ENCODE measurements at places on chromosomes 1 and 21.

- no peak for DNase-seq
These were observed 61.0 kb downstream of the IER5 start for GRCh38 chr1:181149326-181150125.

DNA sequence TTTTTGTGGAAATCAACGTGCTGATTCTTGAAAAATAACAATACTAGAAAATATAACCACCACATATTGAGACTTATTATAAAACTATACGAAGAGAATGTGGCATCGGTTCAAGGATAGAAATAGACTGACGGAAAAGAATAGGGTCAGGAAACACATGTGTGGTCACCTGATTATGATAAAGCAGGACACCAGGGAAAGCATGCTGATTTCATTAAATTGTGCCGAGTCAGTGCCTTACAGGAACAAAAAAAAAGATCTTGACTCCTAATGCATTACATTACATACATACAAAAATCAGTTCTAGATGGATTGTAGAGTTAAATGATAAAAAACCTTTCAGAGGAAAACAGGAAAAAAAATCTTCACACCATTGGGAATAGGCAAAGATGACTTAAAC lies 43.5 kb upstream of the SERPINC1 start:
- DNase-seq: peak; percentile 3

DNA sequence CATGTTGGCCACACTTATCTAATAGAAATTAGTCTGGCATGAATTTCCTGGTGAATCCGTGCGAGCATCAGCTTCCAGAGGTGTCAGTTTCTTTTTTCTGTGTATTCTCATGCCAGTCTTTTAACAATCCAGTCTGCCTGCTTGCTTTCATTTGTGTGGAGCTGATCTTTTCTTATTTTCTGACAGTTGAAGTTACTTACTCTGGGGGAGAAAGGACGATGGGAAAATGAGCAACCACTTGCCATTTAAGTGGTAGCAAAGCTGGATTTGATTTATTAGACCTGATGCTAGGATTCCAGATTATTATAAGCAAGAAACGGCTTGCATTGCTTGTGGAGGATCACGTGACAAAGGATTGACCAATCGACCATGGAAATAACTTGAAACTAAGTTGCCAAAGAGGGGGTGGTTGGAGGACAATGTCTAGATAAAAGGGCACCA lies 24.3 kb upstream of the APP start:
- peak; percentile 83 for DNase-seq

DNA sequence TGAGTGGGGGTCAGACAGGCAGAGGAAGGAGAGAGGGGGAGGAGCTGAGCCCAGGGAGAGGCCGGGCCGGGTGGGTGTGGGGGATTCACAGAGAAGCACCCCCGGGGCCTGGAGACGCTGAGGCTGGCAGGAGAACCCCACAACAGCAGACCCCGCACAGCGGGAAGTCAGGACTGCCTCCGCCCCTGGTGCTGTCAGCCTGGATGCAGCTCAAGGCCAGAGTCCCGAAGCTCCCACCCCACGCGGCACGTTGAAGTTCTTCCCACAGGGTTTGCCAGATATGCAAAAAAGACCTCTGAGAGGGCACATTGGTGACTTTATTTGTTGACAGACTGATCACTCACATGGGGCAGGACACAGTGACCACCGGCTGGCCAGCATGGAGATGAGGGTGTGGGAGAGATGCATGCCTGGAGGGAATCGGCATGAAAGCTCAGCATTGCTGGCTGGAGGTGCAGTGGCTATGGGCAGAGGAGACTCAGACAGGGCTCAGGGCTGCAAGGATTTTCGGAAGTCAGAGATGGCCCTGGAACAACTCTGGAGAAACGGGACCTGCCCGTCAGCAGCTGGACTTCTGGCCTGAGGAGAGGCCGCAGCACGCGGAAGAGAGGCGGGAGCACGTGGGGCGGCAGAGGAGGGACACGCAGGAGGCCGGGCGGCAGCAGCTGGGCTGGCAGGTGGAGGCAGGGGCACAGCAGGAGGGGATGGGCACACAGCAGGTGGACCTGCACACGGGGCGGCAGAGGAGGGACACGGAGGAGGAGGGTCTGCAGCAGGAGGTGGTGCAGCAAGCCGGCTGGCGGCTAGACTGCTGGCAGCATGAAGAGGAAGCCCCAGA lies 885 bp downstream of the KRTAP10-3 start:
- no peak for DNase-seq

DNA sequence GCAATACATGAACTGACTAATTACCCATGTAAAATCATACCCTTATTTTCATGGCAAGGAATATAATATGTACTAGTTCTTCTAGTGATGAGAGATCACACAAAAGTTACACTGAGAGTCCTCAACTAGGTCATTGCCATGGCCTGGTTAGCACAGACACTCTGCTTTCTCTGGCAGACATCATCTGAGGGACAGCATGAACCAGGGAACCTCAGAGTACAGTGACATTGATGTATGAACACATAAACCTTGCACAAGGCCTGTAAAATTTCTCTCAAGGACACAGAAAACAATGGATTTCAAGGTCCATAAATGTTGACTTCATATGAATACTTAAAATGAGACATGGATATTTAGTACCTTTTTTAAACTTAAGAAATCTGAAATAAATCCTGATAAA lies 108.8 kb upstream of the MAGI3 start:
- DNase-seq: no peak

DNA sequence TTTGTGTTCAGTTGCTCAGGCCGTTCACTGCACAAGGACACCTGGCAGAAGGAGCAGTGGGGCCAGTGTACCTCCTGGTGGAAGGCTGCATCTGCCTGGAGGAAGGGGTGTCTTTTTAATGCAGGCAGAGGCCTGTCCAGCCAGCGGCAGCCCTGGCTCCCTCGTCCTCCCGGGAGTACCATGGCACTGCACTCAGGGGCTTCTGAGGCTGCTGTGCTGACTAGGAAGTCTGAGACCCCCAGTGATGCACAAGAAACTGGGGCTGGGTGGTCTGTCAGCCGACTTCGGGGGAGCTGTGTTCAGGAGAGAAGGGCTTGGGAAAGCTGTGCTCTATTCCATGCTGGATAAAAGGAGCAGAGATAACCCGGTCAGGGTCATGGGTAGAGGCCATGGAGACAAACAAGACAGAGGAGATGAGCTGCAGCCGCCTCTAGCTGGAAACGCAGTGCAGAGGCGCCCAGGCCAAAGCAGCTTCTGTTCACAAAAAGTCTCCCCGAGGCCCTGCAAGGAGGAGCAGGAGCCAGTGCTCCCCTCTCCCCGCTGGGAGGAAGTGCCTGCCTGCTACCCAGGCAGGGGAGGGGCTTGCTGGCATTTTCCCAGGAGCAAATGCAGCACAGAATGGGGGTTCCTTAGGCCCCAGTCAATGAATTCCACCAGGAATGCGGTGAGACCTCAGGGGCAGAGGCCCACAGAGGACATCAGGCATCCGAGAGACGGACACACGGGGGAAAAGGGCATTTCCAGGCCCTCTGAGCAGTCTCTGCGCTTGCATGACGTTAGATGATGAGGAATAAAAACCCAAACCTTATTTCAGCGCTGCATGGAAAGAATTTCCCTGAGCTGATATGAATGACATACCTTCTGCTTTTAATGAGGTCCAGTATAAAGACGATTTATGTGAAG lies 17.2 kb upstream of the C2CD2 start:
- no peak for DNase-seq

- DNase-seq: no peak
These were observed 166.4 kb downstream of the PSMG1 start for GRCh38 chr21:39016740-39017315.

GRCh38 chr1:152461544-152461943 lies 47.5 kb upstream of the CRNN start:
- DNase-seq: peak; percentile 28

DNA sequence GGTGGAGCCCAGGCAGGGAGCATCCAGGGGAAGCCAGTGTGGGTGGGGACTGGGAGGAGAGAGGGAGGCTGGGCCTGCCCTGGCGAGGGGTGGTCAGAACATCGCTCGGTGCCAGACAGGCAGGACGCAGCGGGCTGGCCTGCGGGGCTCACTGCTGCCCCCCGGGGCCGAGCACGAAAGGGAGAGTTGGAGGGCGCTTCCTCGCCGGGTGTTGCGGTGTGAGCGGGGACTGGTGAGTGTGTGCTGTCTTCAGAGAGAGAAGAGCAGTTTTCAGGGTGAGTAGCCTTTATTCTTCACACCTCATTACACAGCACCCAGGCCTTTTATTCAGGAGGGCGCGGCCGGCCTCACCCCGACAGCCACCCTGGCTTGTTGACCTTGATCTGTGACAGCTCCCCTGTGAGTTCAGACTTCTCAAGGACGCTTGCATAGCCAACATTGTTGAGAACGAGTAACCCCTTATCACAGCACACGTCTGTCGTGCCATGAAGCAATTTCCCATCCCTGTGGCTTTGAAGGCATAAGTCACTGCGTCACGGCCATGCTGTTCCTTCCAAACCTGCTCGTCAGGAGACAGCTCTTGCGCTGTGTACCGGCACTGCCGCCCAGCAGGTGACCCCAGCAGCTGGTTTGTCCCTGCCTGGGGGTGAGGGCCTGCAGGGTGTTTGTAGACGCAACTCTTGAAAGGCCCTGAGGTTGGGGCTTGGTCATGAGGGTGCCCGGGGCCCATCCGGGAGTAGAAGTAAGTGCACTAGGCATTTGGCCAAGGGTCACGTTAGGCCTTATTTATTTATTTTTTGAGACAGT lies 54.6 kb downstream of the PRKCZ start:
- DNase-seq: no peak

DNA sequence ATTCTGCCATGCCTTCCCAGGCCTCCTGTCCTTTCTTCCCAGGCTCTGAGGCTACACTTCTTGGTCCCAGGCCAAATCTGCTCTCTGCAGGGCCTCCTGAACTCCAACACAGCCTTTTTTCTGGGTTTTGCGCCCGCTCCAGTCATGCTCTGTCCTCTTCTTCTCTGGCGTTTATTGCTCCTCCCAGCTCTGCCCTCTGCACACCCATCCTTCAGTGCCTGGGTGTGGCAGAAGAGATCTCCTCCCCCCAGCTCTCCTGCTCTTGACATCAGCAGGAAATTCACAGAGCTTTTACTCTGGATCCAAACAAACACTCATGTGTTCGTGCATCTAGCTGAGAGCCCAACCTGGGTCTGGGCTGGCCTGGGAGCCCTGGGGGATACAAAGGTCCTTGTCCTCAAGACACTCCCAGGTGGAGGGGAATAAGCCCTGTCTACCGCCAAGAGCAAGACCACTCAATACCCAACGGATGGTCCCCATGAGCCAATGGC lies 22.9 kb upstream of the EPS8L3 start:
- no peak for DNase-seq

DNA sequence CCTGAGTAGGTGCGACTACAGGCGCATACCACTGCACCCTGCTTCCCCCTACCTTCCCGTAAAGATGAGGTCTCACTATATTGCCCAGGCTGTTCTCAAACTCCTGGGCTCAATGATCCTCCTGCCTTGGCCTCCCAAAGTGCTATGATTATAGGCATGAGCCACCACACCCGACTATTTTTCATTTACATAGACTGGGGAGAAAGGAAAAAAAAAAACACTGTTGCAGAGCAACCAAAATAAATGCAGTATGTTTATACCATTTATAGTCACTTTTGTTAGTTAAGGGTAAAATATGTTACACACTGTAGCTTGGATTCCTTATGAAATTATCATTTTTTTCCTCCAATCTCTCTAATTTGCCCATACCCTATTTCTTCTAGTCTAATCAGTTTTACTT lies 35.2 kb upstream of the RGS8 start:
- DNase-seq: no peak

- DNase-seq: no peak
These were observed 898 bp upstream of the PTGS2 start for GRCh38 chr1:186681121-186681520.

DNA sequence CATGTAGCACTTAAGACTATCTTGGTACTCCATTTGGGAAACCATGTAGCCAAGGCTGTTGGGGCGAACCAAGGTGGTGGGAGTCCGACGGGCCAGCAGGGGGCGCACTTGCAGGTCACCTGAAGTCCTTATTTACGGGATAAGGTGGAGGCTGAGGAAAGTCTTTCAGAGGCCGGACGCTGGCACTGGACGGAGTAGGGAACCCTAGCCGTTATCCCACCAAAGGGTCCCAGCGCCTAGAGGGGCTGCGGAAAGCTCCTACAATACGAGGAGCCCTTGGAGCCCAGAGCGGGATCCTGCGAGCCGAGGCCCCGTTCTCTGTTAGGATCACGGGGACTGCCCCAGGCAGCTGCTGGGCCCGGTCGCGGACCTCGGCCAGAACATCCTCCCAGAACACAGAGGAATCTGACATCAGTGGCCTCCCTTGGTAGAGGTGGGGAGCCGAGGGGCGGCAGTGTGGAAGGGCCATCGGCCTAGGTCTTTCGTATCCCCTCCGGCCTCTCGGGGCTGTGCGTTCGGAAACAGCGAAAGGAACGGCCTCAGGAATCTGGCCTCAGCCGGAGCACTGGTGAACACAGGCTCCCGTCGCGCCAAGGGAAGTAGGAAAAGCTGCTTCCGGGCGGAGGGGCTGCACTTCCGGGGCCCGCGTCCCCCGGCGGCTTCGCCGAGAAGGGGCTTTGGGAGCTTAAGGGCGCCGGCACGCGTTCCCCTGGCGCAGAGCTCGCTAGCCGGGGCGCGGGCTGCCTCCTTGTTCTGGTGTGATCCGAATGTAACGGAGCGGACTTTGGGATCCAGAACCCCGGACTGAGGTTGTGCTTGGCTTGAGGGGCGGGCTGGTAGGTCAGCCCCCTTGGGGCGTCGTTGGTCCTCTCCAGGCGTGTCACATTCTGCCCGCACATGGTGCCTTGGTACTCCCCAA lies 29.9 kb upstream of the RPTN start:
- peak; percentile 48 for DNase-seq

GRCh38 chr1:170704256-170704655 lies 40.3 kb downstream of the PRRX1 start:
- peak; percentile 86 for DNase-seq

DNA sequence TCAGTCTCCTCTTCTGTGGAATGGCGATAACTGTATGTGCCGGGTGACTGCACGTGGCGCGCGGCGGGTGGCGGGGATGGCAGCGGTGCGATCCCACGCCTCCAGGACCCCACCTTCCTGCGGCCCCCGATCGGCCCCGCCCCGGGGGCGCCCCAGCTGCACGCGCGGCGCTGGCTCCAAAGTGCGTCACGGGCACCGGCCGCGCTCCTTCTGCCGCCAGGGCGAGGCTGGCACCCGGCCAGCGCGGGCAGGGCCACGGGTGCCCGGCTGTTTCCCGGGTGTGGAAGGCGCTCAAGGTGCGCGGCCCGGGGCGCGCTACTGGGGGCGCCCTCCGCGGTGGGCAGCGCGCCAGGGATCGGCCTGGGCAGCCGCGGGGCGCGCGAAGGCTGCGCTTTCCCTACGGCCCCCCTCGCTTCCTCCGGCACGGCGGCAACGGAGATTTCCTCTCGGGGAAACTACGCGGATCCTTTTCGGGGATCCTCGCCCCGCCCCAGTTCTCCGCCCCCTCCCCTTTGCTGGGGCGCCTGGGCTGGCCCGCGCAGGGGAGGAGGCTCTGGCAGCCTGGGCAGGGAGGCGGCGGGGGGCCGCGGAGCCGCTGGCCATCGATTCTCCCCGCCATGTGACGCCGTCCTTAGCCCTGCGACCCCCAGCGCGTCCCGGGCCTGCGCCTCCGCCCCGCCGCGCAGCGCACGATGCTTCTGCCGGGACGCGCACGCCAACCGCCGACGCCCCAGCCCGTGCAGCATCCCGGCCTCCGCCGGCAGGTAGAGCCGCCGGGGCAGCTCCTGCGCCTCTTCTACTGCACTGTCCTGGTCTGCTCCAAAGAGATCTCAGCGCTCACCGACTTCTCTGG lies at the start of gene EVA1C:
TSS of gene EVA1C (plus strand) at position 545 of the 853 bp plus-strand sequence. CDS start at position 693, 148 bp downstream.
- DNase-seq: no peak

Measured in fibroblast of skin of abdomen (primary cell).